ENCODE measurements at places on chromosomes 16 and 17.

DNA sequence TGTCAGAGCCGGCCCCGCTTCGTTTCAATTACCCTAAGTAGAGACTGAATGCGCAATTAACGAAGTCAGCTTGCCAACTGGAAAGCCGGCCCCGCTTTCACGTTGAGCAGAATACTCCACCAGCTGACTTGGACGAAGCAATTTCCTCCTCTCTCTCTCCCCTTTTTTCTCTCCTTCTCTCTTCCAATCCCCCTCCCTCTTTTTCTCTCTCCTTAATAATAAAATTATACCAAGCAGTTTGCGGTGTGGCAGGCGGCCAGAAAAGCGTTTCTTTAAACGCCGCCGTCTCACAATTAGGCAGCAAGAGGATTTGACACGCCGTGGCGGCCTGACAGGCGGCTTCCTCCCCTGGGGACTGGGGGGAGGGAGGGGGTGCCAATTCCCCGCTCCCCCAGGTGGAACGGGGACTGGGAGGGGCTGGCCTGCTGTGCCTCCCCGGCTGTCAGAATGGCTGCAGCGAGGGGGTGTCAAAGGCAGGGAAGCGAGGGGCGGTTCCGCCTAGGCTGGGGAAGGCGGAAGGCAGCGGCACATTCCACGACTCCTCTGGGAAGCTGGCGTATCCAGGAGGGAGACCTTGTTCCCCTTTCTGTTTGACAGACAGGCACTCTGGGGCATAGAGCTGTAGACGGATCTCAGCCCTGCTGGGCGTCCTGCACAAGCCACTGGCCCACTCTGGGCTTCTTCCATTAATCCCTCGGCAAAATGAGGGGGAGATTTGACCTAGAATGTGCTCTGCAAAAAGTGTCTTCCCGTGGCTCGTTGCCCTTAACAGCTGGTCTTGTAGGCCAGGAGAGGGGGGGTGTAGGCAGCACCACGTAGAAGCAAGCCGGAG lies 52.7 kb downstream of the SREBF1 start:
- DNase-seq: no peak

- DNase-seq: no peak
These were observed 80.8 kb downstream of the GAS7 start for GRCh38 chr17:10117581-10118001.

- peak; percentile 15 for DNase-seq
These were observed 87.8 kb downstream of the MARCHF10 start for GRCh38 chr17:62720126-62720850.

DNA sequence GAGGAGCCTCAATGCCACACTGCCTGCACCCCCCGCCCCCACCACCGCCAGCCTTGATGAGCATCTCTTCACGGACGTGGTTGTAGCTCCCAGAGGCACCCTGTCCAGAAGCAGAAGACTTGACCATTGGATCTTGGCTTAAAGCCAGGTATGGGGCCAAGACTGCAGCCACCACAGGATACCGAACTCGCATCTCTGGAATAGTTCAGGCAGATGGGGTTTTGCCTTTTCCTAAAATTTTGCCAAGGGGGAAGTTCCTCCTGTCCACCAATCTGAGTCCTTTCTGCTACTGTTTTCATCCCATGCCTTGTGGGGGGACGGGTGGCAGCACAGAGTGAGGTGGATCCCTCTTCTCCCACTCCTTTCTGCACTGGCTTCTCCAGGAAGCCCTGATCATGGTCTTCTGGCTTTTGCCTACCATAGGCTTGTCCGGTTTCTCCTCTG lies 939 bp downstream of the CORO6 start:
- no peak for DNase-seq

DNA sequence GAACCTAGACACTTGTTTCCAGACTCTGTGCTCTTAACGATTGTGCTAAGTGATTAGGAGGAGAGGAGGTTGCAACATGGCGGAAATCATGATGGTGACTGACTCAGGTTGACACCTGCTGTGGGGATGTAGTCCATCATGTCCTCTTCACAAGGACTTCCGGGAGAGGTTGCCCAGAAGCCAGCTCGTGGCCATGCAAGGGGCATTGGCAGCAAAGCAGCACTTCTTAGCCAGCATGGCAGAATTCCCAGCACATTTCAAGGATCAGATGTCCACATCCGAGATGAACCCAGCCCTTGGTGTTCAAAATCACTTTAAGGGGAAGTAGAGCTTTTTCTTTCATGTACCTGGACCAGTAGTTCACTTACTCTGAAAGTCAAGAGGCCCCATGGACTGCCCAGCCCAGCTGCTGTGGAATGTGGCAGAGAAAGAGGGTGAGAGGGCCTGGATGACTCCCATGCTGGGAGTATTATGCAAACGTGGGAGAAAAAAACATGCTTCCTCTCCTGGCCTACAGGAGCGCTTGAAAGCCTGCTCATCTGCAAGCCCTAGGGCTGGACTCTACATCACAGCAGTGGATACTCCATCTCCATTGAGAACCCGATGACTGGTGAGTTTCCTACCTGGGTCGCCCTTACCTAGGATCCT lies 65.5 kb downstream of the IRX6 start:
- DNase-seq: no peak

GRCh38 chr17:43211480-43212402 lies at the start of gene TMEM106A:
TSS of gene TMEM106A (plus strand) at chr17:43211875. CDS start at chr17:43213042, 1,167 bp downstream.
- DNase-seq: peak; percentile 53
